ENCODE measurements at places on chromosomes 12 and 14.
A peak's percentile ranks its signal among the peaks of the same experiment; 100 is the strongest.

DNA sequence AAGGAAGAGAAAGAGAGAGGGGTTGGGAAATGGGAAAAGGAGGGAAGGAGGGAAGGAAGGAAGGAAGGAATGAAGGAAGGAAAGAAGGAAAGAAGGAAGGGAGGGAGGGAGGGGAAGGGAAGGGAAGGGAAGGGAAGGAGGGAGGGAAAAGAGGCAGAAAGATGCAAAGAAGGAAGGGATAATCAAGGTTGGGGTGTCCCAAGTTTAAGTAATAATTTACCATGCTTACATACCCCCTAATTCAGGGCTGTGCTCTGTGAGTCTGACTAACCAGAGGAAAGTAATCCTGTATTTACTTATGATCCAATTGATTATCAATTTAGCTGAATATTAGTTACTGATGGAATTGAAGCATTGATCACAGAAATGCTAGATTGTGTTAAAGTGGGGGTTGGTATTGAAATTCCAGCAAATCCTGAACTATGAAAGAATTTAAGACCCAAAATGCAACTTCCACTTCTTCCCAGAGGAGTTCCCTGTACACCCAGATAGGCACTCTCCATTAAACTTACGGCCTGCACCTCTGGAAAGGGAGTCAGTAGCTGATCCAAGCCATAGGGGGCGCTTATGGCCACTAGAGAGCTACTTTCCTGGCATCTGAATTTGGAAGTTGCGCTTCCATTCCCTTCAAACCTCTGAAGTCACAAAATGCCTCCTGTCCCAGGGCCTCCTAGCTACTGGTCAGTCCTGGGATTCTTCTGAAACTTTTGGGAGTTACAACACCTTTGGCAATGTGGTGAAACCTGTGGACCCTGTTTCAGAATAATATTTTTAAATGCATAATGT lies 162.7 kb upstream of the PWP1 start:
- DNase-seq = no peak

DNA sequence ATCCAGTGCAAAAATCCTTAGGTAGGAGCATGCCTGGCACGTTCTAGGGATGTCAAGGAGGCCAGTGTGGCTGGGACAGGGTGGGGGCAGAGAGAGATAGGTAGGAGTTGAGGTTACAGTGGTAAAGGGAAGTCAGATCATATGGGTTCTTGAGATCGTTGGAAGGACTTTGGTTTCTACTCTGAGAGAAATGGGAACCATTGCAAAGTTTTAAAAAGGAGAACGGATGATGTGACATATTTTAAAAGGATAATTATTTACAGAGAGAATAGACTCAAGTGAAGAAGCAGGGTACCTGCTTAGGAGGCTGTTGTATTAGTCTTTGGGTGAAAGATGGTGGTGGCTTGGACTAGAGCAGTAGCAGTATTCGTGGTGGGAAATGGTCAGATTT lies 47.6 kb upstream of the ATP2B1 start:
- no peak for DNase-seq

GRCh38 chr14:54047645-54048308 lies 91.2 kb upstream of the BMP4 start:
- no peak for DNase-seq

DNA sequence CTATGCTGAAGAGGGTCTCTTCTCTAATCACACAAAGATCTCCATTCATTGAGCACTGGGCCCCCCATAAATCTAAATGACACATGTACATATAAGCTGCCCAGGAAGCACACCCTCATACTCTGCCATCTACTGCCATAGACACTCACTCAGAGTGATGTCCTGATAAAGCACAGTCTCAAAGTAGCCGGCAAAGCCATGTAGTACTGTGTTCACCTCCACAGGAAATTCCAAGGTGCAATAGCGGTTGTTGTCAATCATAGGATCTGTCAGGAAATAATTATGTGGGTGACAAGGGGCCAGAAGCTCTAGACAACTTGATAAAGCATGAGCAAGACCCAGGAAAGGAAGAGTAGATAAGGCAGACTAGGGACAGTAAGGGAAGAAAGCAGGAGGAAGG lies 3.3 kb upstream of the RBM23 start:
- DNase-seq = no peak

DNA sequence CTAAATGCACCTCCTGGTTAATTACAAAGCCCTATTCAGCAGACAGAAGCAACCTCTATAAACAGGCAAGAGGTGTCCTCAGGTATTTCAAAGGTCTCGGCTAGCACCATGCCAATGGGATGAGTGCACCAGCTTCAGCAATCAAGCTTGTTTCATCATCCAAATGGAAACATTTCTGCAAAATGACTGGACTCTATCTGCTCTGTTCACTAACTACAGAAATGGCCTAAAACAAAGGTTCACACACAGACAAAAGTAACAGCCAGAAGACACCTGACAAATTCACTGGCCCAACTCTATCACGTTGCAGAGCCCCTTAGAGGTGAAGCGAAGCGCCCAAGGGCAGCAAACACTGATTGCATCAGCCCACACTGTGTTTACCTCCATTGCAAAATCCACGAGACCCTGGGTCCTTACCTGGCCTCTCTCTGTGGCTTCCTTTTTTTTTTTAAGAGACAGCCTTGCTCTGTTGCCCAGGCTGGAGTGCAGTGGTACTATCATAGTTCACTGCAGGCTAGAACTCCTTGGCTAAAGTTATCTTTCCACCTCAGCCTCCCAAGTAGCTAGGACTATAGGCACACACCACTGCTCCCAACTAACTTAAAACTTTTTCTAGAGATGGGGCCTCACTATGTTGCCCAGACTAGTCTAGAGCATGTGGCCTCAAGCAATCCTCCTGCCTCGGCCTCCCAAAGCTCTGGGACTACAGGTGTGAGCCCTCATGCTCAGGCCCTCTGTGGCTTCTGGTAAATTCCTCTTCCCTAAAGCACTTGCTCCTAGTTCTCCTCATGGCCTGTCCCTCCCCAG lies 8.5 kb upstream of the SYNE3 start:
- DNase-seq = peak; percentile 56

- peak; percentile 20 for DNase-seq
These were observed 18.4 kb upstream of the FOS start for GRCh38 chr14:75260025-75260763.
